ENCODE measurements at places on chromosomes 1 and 21.
A peak's percentile ranks its signal among the peaks of the same experiment; 100 is the strongest.

DNA sequence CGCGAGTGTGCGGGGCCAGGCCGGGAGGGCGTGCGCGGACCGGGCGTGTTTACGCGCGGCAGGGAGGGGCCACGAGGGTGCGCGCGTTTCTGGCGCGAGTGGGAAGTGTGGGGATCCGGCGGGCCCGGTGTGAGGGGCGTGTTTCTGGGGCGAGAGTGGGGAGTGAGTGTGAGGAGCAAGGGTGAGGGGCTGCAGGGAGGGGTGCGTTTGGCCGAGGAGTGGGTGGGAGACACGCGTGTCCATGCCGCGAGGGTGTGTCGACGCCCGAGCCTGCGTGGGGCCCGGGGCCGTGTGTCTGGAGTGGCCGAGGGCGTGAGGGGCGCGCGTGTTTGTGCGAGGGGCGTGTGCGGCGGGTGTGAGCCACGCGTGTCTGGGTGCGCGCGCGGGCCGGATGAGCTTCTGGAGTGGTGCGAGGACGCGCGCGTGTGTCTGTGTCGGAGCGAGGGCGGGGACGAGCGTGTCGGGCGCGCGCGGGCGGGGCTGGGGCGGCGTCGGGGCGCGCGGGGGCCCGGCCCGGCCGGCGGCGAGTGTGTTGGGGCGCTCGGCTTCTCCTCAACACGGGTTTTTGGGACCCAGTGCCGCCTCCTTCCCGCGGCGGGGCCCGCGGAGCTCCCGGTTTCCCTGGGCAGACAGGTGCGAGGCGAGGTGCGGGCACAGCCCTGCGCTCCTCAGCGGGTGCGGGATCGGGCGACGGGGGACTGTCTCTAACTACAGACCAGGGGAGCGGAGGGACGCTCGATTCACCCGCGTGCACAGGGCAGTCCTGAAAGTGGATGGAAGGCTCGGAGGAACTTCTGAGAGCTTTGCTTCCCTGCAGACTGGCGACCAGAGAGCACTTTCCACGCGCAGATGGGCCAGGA lies 65.8 kb upstream of the VAMP3 start:
- no peak for DNase-seq

- no peak for DNase-seq
These were observed 319.2 kb downstream of the TPR start for GRCh38 chr1:186055846-186056245.

- no peak for DNase-seq
These were observed 21.5 kb upstream of the RNF187 start for GRCh38 chr1:228465571-228466146.

DNA sequence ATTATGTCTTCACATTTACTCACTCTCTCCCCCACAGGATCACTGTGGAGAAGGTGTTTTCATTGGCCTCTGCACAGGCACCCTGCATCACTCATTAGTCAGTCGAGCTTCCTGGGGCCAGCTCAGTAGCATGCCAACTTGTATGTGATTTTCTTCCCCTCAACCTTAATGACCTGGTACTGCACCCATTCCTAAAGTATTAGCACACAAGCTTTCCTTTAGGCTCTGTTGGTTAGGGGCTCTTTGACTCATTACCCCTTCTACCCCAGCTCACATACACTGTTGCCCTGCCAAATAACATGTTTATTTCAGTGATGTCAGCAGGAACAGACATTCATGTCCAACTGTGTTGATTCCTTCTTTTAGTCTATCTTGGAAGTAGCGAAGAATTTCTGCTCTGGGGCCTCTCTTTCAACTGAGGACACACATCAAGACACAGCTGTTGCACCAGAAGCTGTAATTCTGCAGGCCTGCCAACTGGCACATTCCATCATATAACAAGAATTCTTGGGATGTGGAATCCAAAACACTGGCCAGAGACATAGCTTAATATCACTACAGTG lies 603.5 kb upstream of the ADAMTS5 start:
- DNase-seq = no peak

- no peak for DNase-seq
These were observed 71.6 kb downstream of the RD3 start for GRCh38 chr1:211420389-211420788.

GRCh38 chr1:18637962-18638834 lies 7.6 kb downstream of the PAX7 start:
- no peak for DNase-seq

DNA sequence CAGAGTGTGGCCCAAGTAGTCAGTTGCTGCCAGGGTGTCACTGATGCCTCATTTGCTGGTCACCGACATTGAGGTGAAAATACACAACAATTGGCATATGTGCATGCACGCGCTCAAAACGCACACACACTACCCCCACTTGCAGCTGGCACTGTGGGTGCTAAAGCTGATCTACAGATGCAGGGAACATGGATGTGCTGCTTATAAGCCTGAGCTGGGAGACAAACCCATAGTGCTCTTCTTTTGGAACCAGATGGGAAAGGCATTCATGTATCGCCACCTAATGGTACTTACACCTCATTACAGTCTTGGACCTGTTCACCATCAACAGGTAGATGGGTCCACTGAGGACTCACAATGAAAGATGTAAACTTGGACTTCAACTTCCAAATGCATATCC lies 70.3 kb upstream of the CAMK1G start:
- DNase-seq = peak; percentile 20

- no peak for DNase-seq
These were observed 105.2 kb downstream of the MRPL39 start for GRCh38 chr21:25501996-25502665.

- no peak for DNase-seq
These were observed 8.6 kb upstream of the ITGB2 start for GRCh38 chr21:44929242-44929798.

DNA sequence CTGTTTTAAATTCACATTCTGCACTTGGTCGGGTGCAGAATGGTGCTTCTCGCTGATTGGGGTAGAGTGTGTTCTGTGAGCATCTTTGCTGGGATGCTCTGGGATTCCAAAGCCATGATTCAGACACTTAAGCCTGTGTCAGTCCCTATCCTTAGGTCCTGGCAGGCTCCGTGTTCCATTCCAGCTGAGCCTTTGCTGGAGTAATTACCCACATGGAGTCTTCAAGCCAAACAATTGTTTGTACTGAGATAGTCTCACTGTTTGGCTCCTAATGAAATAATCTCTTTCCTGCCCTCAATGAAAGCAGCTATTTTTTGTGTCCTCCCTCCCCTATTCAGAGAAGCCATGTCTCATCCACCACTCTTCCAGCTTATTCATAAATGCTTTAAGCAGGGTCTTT lies 18.7 kb downstream of the SMAP2 start:
- DNase-seq = no peak

DNA sequence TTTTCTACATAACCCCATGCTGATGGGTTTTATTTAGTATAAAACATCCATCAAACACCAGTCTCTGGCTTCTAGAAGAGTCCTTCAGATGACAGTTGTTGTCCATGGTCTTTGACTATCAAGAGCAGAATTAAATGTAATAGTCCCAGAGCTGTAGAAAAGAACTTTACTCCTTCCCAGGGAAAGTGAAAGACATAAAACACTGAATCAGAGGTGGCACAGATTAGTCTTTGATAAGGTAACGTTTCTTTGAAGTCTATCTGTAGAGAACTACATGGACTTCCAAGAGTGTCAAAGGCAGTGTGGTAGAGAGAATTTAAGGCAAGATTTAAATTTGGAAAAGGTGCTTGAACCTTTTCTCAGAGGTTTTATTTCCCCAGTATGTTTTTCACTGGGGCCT lies 21.9 kb downstream of the SYNC start:
- no peak for DNase-seq

- DNase-seq = peak; percentile 58
These were observed 39.5 kb upstream of the CR2 start for GRCh38 chr1:207414606-207415108.

- peak; percentile 92 for DNase-seq
These were observed 36.9 kb downstream of the UMODL1 start for GRCh38 chr21:42107881-42108553.

DNA sequence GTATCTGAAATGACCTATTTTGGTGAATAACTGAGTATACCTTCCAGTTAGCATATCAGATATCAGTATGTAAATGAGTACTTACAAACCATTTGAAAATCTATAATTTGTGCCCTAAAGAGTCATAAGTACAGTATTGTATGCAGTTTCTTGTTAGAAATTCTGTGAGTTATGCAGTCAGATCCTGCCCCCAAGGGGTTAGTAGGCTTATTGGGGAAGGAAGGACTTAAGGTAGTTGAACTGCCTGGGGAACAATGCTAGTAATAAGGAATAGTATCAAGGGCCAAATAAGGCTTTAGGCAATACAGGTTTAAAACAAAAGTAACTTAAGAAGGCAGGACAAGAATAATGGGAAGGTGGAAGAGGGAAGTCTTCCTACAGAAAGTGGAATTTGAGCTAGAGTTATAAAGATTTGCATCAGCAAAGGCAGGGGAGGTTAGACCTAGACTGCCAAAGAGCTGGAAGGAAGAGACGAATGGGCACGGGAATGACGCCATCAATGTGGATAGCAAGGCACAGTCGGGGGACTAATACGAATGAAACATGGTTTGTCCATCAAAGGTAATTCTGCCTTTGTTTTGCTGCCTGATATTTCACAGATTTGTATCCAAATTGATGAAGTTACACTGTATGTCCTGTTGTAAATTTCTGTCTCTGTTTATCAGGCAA lies 182.9 kb upstream of the DPYD start:
- DNase-seq = no peak

DNA sequence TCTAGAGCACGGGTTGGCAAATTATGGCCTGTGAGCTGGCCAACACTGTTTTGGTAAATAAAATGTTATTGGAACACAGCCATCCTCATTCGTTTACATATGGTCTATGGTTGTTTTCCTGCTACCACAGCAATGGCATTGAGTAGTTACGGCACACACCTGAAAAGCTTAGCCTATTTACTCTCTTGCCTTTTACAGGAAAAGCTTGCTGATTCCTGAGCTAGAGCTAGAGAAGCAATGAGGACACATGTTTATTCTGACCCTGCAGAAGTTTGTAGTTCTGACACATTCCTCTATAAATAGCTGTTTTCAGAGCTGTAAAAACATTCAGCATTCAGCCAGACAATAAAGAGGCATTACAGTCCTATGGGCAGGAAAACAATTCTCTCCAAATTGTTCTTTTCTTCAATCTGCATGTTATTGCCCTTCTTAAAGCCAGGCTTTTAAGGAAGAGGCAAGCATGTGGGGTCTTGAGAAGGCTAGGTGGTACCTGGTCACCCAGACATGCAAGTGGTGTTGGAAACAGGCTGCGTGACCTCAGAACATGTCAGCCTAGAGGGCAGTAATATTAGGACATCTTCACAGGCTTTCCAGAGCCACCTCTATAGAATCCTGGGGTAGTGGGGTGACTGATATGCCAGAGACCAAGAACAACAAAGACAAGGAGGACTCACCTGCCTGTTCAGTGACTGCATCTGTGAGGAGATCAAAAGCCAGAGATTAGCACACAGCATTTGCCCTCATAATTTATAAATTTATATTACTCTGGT lies 1.6 kb downstream of the FCRL2 start:
- DNase-seq = no peak
